ENCODE measurements at places on chromosomes 5 and 9.

GRCh38 chr5:1998348-1998669 lies 115.6 kb upstream of the IRX4 start:
- no peak for DNase-seq

DNA sequence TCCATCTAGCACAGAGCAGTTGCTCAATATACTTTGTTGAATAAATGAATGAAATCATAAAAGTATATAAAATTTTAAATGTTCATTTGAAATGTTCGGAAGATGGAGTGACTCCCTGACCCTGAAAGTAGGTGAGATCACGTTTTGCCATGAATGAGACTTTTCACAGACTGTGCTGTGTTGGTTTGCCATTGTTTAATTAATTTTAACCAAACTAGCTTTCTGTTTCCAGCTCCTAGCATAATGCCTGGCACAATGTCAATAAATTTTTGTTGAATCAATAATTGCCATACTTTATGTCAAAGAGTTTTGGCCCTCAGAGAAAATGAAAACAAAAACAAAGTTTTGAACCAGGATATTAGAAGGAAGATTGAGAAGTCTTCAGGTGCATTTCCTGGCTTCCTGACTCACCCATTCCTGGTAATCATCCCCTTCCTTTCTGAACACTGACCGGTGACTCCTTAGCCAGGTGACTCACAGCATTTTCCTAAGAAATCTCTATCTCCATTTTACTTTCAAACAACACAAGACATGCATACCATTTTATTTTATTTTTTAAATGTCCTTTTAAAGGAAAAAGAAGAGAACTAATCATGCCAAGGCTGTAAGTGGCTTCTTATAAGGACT lies 15.1 kb downstream of the SLC28A3 start:
- no peak for DNase-seq

GRCh38 chr9:77991191-77991590 lies 40.4 kb downstream of the GNAQ start:
- no peak for DNase-seq

DNA sequence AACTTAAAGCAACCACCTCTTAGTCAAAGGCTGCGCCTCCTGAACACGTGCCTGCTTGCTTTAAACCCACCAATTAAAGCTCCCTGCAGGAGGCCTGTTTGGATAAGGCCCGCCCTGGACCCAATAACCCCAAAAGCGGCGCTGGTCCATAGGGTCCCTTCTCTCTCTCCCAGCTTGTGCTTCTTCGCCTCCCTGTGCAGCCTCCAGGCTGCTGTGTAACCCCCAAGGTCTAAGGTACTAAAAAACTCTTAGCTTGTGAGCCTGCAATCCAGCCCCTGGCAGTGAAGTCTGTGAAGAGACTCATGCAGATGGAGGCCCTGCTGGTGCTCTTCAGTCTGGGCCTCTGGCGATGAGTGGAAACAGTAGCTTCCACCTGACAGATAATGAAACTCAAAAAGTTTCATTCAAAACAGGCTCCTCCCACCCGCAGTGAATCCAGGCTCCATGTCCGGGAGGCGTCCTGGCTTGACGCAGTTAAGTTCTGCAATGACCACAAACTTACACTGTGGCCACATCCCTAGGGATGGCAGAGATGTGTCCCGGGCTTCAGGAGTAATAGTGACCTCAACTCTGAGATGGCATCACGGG lies 97.3 kb downstream of the PRRT1B start:
- no peak for DNase-seq

DNA sequence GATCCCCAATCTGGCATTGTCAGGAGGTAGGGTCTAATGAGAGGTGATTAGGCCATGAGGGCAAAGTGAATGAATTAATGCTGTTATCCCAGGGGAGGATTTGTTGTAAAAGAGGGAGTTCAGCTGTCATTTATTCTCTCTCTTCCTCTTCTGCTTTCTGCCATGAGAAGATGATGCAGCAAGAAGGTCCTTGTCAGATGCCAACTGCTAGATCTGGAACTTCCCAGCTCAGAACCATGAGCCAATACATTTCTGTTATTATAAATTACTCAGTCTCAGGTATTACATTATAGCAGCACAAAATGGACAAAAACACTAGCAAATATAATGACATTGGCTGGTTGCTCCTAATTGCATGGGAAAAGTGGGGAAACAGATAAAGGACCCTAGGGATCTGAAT lies 15.6 kb upstream of the BICD2 start:
- DNase-seq: no peak

DNA sequence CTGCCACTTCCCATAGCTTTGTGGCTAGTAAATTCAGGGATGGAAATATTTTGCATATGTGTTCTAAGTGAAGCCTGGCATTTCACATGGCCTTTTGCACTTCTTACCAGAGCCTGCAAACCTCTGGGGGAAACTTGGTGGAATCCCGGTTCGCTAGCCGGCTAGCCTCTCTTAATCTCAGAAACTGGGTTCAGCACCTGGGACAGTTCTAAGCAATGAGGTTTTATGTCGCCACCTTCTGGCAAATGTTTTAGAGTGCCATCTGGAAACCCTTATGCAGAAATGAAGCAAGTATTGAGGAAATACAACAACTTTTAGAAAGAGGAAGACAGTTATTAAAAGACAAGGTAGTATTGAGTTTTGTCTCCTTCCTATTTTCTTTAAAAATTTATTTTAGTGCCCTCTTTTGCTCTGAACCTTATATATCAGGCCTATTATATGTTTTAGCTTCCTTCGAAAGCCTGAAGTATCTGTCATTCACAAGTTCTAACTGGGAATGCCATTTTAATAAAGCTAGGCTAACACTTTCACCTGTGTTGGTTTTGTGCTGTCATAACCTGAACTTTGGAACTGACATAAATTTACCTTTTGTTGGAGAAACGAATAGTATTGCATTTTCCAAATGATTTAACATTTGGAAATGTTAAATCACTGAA lies 963 bp upstream of the HTR1A start:
- peak; percentile 51 for DNase-seq

DNA sequence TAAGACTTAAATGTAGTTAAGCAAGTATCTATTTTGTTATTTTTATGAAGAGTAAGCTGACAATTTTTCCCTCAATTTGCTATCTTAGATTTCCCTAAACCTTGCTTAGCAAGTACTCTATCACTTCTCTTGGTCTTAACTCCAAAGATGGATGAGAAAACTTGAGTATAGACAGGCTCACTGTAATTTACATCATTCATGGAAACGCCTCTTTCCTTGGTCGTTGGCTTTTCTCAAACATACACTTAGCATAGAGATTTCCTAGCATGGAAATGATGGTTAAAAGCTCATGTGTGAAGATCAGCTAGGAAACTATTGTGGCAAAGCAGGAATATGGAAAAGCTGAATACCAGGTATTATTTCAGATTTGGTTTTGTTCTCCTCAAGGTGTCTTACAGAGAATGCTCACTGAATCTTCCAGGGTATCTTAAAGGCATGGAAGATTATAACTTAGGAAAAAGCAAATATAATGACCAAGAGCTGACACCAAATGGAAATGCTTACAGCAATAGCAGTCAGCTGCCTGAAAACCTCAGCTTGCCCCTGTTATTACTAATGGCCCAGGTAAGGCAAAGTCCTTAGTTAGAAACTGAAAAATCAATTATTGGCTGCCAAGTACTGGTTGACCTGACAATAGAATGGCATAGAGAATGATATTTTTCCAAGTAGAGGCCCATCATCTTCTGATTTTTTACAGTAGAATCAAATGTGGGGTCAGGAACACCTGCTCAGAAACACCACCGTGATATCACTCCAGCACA lies 84.8 kb downstream of the SEMA5A start:
- DNase-seq: no peak

DNA sequence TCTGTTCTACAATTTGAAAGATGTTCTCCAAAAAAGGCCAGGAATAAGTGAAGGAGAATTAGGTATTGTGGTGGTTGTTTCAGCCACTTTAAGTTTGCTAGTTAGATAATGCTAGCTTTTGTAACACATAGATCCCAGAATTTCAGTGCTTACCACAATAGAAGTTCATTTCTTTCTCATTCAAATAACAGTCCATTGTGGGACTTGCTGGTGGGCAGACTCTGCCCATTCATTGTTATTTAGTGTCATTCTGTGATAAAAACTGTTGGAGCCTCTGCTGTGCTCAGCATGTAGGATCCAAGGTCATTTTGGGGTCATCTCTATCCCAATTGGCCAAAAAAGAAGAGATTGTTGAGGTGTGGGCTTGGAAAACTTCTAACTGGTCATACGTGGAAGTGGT lies 106.8 kb downstream of the CCDC192 start:
- no peak for DNase-seq

- no peak for DNase-seq
Observed at GRCh38 chr5:181219262-181220177, 3.6 kb upstream of the TRIM41 start.

DNA sequence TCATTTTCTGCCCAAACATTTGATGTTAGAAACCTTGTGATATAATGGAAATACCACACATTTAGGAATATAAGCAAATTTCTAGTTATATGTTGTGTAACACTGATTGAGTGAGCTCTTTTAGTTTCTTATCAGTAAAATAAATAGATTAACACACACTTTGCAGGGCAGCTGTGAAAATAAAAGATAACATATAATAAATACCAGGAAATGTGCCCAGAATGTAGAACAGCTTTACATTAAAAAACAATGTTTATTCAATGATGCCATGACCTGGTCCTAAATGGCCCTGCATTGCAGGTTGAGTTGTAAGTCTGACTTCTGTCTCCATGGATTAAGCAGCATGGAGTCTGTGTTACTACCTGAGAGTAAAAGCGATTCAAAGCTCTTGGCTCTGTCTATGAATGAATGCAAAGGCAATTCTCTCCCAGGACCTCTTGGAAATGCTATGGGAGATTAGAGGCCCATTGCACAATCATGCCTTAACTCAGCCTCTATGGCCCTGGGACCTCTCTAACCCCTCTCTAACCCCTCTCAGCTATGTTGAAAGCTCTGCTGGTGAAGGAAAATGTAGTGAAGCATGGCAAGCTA lies 296.0 kb upstream of the ACTBL2 start:
- DNase-seq: no peak

DNA sequence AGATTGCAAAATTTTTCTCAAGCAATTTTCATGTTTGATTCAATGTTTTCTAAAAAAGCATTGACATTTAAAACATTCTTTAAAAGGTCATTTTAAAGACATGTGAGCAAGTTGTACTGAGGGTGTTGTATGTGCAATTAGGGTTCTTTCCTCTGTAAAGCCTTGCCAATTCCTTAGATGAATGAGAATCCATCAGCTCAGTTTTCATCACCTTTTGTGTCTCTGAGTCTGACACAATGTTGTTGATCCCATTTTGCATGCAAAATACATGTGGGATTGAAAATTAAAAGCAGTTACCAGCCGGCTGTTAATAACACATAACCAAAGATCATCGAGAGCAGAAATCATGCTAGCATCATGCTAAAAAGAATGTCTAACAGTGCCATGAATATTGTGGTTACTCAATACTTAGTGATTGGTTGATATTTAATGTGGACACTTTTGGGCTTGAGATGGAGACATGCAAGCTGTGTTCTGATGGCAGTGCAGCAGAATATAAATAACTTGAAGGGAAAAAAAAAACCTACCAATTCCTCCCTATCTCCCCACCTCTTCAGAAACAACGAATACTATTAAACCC lies 57.7 kb downstream of the FGF10 start:
- DNase-seq: no peak

Data from NCI-H524 treated with DMSO at 0.1 percent for 48 hours (cell line).